ENCODE measurements at places on chromosomes 1 and 21.

DNA sequence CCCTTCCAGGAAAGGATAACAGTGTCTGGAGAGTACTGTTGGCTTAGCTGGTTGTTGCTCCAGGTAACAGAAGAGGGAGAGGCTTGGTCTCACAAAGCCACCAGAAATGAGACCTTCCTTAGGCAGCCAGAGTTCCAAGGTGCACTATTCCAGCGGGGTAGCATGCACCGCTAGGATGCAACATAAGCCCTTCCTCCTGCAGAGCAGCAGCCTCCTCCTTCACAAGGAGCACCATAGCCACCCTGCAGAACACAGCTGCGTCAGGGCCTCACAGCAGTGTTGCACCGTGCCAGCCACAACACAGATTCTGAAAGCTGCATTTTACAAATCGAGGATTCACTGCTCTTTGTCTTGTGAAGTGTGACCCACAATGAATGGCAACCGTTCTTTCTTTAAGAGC is 142.0 kb downstream of the CLIC6 start:
- DNase-seq: no peak

- DNase-seq: no peak
These were observed 36.0 kb upstream of the KIF26B start for GRCh38 chr1:245118806-245119205.

DNA sequence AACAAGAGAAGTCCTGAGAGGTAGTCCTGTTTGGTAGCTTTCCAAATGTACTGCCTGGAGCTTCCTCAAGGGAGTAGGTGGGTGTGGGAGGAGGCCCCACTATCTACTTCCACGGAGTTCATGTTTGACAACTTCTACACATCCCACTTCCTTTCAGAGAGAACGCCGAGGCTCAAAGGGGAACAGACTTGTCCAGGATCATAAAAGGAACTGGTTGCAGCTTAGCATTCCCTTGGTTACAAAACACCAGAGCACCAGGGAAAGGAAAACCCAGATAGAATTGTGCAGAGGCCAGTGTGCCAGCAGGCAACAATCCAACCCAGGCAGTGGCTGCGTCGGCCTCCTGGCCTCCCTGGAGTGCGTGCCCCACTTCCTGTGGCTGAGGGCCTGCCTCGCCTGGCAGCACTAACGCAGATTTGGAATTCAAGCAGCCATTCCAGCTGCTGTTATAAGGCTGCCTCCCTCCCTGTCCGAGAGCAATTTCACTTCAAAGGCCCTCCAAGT is 4.2 kb upstream of the RAP1GAP start:
- no peak for DNase-seq

GRCh38 chr21:31117128-31117916 is 79.0 kb upstream of the KRTAP19-8 start:
- no peak for DNase-seq

Measured in T-cell (primary cell).